ENCODE measurements at places on chromosomes 7 and 10.
A peak's percentile ranks its signal among the peaks of the same experiment; 100 is the strongest.

- DNase-seq, result no peak
These were observed 53.1 kb upstream of the DPYSL4 start for GRCh38 chr10:132133449-132134240.

DNA sequence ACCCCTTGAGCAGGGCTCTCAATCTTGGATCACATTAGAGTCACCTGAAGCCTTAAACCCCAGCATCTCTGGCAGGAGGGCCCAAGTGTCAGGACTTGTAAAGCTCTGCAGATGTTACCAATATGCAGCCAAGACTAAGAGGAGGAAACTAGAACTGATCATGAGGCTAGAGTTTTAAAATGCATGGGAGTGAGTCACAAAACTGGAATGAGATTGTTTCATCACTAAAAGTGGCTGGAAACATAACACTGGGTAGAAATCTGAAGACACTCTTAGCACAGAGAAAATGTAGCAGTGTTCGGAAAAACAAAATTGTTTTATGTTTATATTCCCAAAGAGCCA, 63.3 kb upstream of the GHITM start:
- no peak for DNase-seq

GRCh38 chr7:149796287-149796860, 23.0 kb upstream of the ZNF467 start:
- no peak for DNase-seq

DNA sequence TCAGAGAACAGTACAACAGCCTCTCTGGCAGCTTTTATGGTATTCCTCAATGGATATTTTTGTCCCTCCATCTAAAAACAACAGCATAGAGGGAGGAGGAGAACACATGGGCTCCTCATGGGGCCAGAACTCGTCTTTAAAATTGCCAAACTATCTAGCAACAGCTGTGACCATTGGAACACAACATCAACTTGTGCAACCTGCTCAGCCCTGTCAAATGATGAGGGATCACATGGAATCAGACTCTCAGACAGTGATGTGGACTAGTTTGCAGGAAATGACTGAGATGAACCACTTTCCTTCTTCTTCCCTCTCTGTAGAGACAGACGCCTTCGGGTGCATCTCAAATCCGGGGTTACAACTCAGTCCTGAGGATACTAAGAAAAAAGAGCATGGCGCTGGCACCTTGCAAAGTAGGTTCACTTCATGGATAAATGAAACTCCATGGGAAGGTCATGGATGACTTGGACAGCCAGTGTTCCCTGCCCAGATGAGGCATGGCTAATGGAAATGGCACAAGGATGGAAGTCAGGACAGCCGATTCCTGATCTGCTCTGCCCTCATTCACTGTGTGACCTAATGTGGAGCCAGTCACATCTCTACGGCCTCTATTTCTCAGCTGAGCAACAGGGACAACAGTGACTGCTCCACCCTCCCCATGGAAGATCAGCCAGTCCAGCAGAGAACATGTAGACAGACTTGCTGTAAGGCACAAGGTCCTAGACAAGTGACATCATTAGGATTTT, 24.6 kb upstream of the DGKI start:
- DNase-seq, result no peak

DNA sequence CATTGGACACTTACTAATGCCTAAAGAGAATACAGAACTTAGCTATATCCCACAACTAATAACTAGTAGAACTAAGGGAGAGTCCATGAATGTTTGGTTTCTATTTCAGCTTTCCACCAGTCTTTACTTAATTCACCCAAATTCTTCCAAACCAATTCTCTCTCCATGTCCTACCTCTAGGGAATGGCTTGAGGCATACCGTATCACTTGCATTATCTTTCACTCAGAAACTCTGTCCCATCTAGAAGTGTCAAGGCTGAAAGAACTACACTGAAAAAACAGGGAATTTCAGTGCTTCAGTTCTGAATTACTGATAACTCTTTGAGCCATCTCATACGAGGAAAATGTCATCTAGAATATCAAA, 758 bp downstream of the TMEM168 start:
- DNase-seq, result no peak

DNA sequence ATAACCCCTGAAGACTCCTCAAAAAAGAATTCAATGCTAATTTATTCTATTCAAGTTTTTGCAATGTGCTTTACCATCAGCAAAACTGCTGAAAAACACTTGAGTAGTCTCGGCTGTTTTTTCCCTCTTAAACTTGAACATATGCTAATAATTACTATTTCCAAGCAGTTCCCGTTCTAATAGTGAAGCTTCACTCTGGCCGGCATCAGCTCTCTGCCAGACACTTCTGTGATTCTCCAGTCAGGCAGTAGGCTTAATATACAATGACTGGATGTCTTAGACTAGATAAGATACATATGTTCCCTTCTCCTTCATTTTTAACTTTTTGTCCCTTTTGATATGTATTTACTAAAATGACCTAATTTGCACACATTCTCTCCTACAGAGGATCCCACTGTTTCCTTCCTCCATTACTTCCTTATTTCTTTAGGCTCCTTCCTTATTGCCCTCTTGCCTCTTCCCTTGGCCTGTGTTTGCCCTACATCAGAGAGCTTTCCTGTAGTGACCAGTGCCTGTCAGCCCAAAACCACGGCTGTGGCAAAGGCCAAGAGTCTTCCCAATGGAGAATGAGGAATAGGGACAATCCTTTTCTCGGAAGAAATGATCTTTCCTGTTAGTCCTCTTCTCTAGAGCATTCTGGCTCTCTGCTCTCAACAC, 23.5 kb downstream of the HEPACAM2 start:
- no peak for DNase-seq

GRCh38 chr7:54833001-54833467, 74.0 kb upstream of the SEC61G start:
- no peak for DNase-seq

GRCh38 chr7:88042157-88042556, 108.1 kb downstream of the ADAM22 start:
- DNase-seq, result no peak

- no peak for DNase-seq
These were observed 18.2 kb downstream of the DNAJC12 start for GRCh38 chr10:67819768-67820204.

DNA sequence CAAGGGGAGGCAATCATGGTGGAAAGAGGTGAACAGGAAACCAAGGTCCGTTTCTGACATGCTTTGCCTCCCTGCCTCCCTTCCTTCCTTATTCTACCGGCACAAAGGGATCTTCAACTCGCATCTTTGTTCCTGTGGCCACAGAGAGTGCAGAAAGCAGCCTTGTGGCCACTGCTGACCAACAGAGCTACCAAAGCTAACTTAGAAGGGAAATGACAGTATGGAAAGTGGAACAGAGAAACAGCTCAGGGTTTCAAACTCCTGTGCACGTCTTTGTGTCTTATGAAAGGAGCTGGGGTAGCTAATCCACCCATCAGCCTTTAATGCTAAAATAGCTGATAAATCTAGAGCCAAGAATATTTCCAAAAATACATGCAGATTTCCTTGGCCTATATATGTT, 588.0 kb downstream of the SORCS1 start:
- no peak for DNase-seq

GRCh38 chr7:100118388-100119071, 628 bp downstream of the TAF6 start:
- DNase-seq, result no peak

DNA sequence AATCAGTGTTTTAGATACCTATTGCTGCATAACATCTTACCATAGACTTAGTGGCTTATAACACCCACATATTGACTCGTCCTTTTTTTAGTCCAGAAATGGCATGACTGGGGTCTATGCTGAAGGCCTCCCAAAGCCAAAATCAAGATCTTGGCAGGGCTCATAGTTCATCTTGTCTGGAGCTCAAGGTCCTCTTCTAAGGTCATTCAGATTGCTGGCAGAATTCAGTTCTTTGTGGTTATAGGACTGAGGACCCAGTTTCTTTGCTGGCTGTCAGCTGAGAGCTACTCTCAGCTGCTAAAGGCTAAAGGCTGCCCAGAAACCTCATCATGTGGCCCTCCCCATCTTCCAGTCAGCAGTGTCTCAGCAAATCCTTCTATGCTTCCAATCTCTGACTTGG, 165.5 kb downstream of the FAM107B start:
- no peak for DNase-seq

GRCh38 chr10:8095959-8096358, 41.5 kb downstream of the GATA3 start:
- DNase-seq, result no peak

DNA sequence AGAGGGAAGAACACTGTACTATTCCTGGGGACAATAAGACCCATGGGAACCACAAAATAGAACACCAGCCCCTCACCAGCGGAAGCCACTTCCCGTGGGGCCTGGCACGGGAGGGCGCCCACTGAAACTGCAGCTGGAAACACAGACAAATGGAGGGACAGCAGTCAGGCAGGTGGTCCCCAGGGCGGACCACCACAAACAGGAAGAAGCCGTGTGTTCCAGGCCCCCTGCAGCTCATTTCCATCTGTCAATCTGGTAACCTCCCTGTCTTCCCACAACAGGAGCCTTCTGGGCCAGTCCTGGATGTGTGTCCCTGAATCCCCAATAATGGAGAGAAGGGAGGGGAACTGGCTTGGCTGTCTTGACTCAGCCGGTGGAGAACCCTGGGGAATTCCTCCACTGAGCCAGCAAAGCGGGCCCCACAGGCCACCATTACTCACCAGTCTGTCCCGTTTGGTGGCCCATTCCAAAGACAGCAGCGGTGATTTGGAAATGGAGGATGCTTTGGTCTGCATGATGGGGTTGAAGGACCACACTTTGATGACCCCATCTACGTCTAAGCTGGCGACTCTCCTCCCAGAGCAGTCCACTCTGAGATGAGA, 16.7 kb downstream of the WDR91 start:
- DNase-seq, result no peak

- DNase-seq, result peak; percentile 90
These were observed 2.6 kb downstream of the MRPS33 start for GRCh38 chr7:141012044-141012685.

GRCh38 chr7:158431055-158431940, 156.3 kb downstream of the PTPRN2 start:
- DNase-seq, result no peak

- DNase-seq, result no peak
These were observed 5.1 kb upstream of the EMX2 start for GRCh38 chr10:117537436-117537903.

DNA sequence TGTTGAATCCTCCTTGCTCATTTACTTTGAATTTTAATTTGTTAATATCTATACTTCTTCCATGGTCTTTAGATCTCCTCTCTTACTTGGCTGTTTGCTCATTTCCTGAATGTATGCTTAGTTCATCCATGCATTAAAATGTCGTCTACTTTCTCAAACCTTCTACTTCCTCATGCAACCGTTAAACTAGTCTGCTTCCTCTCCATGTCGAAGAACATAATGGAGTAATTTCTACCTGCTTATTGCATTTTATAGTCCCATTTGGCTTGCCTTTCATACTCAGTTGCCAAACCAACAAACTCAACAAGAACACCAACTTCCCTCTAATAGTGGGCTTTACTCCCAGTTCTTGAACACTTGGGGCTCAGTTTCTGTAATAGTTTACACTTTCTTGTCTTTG, 43.8 kb upstream of the SEMA3D start:
- no peak for DNase-seq

DNA sequence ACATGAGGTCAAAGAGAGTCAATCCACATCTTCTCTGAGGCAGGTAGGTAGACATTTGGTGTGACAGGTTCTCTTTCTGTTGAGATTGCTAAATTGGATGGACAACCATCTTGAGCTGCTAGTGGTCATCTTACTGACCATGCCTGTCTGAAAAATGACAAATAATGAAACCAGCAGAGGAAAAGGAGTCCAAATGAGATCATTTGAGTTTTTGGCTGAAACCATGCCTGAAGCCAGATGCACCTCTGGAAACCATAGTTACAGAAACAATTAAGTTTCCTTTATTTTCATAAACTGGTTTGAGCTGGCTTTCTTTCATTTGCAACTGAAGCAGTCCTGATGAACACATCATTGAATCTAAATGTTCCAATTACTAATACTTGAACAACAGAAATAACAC, 100.6 kb downstream of the ZNF438 start:
- no peak for DNase-seq

- DNase-seq, result no peak
These were observed 43.2 kb upstream of the ACSL5 start for GRCh38 chr10:112330607-112331160.

GRCh38 chr10:120279196-120279595, 177.8 kb upstream of the PLPP4 start:
- DNase-seq, result no peak

DNA sequence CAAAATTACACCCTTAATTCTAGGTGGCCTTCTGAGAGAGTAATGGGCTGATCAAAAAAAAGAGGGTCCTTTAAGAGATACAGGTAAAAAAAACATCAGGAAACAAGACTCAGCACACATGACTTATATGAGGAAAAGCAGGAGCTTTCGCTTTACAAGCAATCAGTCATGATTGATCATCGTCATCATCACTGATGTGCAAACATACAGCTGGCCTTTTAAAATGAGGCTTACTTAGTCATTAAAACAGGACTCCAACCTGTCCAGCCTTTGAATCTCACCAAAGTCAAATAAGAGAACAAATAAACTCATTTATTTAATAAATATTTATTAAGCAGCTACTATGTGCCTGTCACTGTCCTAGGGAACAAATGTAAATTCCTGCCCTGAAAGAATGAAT, 255.3 kb downstream of the SKAP2 start:
- no peak for DNase-seq

GRCh38 chr10:113494761-113495160, 58.1 kb upstream of the HABP2 start:
- DNase-seq, result no peak

DNA sequence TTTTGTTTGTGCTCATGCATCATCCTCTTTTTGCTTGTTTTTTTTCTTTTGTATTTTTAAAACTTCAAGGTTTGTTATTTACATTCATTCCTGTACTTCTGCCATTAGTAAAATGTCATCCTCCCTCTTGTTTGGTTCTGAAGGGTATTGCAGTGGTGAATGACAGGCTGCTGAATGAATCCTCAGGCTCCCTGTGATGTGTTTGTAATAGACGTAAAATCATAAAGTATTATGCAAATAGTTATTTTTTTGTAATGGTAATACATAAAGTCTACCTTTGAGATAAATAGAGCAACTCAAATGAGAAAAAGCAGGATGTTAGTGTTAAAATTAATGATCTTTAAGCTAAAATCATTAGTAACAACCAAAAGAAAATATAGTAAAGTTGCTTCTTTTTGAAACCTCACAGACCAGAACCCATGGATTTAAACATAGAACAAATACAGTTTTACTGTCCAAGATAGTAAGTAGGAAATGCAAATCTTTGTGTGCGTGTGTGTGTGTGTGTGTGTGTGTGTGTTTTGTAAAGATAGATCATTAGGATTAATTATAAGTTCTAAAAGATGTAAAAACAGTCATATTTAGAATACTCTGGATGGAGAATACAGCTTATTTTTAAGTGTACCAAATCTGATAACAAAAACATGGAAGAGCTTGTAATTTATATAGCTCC, 4.5 kb downstream of the GLCCI1 start:
- DNase-seq, result no peak

Data from CD4-positive, alpha-beta T cell treated with Interleukin-17A for 1 hour (primary cell).